ENCODE measurements at places on chromosomes 13 and 19.

DNA sequence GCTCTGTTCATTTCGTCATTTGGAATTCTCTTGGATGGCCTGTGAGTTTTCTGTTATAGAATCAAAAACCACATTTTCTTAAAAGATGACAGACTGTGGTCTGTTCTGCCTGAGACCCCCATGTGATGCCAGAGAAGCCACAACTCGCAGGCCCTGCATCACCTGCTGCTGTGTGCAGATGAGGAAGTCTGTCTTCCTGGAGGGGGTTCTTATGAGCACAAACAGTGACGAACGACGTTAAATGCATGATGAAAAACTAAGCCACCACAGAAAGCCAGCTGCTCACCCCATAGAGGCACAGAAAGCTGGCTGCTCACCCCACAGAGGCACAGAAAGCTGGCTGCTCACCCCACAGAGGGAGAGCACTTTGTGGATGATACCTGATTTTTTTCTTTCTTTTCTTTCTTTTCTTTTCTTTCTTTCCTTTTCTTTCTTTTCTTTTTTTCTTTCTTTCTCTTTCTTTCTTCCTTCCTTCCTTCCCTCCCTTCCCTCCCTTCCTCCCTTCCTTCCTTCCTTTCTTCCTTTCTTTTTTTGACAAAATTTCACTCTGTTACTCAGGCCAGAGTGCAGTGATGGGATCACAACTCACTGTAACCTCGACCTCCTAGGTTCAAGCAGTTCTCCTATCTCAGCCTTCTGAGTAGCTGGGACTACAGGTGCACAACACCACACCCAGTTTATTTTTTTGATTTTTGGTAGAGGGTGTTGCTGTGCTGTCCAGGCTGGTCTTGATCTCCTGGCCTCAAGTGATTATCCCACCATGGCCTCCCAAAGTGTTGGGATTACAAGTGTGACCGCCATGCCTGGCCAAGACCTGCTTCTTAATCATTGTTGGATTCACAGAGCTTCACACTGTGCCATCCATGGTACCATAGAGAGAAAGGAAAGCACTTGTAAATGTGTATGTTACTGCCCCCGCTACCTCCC, 1191.4 kb downstream of the UQCRFS1 start:
- no peak for DNase-seq

DNA sequence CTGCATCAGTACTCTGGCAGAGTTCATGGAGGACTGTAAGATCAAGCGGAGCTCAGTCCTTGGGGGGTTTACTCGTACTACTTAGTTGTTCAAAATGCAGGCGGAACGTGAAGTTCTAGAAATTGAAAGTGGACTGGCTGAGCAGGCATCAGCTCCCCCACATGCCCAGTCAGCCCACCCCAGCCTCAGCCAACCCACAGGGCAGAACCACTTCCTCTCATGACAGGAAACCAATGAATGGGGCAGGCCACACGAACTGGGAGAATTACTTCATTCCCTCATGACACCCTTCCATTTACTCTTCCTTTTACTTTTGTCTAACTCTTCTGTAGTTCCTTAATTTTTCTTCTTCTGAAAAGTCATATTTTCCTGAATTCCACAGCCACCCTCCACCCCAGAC, 71.9 kb downstream of the FLT1 start:
- DNase-seq: peak; percentile 10

DNA sequence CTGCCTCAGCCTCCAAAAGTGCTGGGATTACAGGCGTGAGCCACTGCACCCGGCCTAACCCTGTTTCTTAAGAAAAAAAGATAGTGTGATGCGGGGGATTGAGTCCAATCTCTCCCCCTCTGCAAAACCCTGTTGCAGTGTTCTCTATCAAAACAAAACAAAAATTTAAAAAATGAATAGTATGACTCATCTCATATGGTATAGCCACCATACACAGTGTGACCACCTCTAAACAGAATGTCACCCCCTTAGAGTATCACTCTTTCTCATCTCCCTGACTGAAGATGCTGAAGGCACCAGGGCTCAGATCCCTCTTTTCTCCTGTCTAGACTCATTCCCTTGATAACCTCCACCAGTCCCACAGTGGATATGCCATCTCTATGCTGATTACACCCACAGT, 6.8 kb upstream of the ERF start:
- no peak for DNase-seq

DNA sequence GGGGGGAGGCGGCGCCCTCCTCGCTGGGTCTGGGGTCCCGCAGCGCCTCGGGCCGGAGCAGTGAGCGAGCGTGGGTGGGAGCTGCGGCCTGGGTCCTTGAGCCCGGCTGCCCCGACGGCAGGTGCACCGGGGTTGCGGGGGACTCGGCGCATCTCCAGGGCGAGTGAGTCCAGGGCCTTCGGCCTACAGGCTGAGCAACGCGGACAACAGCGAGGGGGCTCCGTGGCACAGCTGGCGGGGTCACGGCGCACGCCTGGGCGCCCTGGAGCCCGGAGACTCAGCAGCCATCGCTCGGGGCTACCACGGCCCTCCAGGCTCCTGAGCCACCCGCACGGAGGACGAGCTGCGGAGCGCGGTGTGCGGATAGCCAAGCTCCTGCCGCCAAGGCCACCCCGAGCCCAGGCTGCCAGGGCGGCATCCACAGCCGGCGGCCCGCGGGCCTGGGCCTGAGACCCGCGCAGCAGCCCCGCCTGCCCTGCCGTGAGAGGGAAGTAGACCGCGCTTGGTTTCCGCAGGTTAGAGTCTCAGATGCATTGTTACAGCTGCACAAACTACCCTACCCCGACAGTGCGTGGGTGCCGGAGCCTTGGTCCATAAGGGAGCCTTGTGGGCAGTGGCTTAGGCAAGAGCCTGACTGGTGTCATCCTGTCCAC, 253.9 kb upstream of the SGCG start:
- no peak for DNase-seq

GRCh38 chr19:948842-949496, 23.1 kb downstream of the ARID3A start:
- DNase-seq: no peak

GRCh38 chr19:55672418-55672817, 2.6 kb upstream of the EPN1 start:
- DNase-seq: no peak

DNA sequence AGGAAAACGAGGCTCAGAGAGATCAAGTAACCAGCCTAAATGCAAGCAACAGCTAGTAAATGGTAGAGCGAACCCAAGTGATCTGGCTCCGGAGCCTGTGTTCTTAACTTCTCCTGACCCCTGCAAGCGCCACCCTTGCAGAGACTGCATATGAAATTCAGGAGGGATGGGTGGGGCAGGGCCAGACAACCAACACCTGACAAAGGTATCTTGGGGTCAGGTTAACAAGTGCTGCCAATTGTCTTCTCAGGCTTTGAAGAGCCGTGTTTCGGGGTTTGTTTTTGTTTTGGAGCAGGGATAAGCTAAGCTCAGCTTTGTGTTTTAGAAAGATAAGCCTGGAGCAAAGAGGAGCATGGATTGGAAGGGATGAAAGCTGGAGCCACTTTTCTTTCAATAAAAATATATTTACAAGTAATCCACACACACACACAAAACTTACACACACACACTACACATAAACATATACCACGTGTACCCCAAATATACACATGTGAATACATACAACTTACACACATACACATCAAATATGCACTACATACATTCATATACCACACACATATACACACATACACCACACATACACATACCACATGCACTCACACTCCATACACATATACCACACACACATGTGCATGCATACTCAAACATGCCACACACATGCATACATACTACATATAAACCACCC, 722.0 kb downstream of the DIAPH3 start:
- DNase-seq: no peak

GRCh38 chr13:59531571-59532091, 632.1 kb downstream of the DIAPH3 start:
- peak; percentile 2 for DNase-seq

DNA sequence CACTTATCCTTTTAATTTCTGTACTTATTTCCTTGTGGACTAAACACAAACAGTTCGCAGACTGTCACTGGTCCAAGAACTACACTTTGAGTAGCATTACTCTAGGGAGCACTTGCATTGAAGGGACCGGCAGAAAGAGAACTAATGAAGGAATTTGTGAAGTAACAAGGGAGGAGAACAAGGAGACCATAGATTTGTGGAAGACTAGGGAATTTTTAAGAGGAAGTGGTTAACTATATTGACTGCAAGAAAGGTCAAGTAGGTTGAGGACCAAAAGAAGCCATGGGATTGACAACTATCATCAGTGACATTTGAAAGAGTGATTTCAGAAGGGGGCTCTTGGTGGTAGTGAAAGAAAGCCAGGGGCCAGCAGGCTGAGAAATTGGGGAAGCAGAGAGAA, 4.0 kb upstream of the RB1 start:
- no peak for DNase-seq

DNA sequence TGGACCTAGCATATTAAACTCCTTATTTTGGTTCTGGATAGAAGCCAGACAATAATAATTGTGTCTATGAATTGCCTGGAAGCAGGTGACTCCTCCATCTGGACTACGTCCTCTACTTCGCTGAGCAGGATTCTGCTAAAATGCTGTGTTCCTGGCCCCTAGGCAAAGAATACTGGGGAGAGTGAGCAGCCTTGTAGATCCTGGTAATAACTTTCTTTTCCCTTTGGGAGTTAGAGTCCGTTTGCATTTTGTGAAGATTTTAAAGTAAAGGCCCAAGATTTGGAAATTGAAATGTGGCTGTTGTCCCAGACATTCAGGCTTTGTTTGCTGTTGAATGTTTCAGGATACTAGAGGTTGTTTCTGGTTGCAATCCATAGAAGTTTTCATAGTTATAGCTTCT, 511.9 kb upstream of the KLF12 start:
- DNase-seq: no peak

GRCh38 chr13:35990196-35990595, 141.0 kb downstream of the DCLK1 start:
- DNase-seq: no peak

- no peak for DNase-seq
These were observed 12.5 kb downstream of the ALG5 start for GRCh38 chr13:36986462-36987240.

DNA sequence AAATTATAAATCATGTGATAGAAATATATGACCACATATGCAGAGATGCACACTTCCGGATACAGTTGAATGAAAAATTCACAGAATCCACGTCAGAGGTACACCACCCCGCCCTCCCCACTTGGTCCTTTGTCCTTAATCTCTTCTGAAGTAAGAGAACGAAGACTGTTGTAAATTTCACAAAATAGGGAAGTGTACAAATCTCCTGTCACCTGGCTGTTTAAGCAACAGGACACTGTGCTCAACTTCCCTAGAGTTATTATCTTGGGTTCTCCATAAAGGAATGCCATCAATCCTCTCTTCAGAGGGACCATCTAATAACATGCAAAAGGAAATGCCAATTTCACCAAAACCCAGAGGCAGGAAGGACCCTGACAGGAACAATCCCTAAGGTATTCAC, 10.5 kb upstream of the CEACAM6 start:
- no peak for DNase-seq

DNA sequence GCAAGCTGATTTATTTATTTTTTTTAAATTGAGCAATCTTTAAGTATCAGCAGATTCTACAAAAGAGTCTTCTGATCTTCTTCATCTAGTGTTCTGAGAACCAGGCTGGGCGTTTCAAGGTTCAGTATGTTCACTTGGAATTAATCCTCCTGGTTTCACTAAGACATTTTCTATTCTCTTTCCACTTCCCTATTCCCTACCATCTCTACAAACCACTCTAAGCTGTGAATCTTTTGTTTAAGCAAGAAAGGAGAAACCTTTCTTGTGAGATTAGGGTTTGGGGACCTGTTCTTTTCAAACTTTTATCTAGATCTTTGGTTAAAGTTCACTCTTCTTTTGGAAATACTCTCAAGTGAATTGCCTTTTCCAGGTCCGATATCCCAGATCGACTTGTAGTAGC, 59.3 kb downstream of the URI1 start:
- DNase-seq: no peak

DNA sequence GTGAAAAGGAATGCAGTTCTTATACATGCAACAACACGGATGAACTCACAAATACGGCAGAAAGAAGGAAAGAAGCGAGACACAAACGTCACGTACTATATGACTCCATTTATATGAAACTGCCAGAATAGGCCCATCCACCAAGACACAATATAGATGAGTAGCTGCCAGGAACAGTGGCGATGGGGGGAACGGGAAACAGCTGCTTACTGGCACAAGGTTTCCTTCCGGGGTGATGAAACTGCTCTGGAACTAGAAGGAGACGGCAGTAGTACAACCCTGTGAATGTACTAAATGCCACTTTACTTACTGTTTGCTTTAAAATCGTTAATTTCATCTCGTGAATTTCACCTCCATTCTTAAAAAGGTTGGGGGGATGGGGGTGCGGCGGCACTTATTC, 28.9 kb downstream of the MLLT1 start:
- DNase-seq: no peak

DNA sequence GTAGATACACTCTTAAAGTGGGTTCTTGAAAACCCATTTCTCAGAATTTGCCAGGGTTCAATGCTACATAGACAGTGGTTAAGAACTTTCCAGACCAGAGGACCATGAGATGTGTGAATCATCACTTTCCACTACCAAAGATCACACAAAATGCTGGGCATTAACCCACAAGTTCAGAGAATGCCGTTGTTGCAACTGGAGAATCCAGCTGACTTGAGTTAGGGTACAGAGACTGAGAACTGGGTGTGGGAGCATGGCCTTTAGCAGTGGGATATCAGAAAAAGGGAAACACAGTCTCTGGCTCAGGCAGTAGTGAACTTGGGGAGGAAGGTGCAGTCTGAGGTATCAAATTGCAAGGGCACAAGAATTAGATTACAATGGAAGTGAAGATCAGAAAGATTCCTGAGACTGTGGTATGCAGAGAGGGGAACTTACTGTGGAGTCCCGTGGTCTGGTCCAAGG, 51.5 kb upstream of the WDFY2 start:
- DNase-seq: no peak

GRCh38 chr19:7705387-7706187, 3.7 kb upstream of the FCER2 start:
- peak; percentile 84 for DNase-seq

GRCh38 chr19:29881386-29881785, 60.7 kb upstream of the URI1 start:
- no peak for DNase-seq

- peak; percentile 66 for DNase-seq
These were observed 13.2 kb downstream of the ING1 start for GRCh38 chr13:110726726-110727125.

DNA sequence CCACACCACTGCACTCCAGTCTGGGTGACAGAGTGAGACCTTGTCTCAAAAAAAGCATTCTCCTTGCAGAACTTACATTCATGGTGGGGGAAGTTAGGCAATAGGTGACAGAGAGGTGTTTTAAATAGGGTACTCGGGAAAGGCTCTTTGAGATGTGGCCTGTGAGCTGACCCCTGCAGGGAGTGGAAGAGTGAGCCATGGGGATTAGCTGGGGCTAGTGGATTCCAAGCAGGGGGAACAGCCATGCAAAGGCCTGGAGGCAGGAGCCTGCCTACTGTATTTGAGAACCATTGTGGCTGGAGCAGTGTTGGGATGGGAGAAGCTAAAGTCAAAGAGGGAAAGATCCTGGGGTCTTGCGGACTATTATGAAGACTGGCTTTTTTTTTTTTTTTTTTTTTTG, 3.9 kb upstream of the DMKN start:
- no peak for DNase-seq

Measured in CD4-positive, alpha-beta T cell treated with Interleukin-17A for 1 hour (primary cell).